Activated CD8-positive, alpha-beta memory T cell treated with anti-CD3 and anti-CD28 coated beads for 24 hours (primary cell): ENCODE measurements at places on chromosomes 1 and 21.

GRCh38 chr1:65512967-65513780 is 92.7 kb downstream of the LEPR start:
- no peak for DNase-seq

GRCh38 chr1:201676197-201676596 is 137.3 kb downstream of the NAV1 start:
- no peak for DNase-seq

- peak; percentile 61 for DNase-seq
Observed at GRCh38 chr1:167488786-167489185, 29.5 kb downstream of the CD247 start.

DNA sequence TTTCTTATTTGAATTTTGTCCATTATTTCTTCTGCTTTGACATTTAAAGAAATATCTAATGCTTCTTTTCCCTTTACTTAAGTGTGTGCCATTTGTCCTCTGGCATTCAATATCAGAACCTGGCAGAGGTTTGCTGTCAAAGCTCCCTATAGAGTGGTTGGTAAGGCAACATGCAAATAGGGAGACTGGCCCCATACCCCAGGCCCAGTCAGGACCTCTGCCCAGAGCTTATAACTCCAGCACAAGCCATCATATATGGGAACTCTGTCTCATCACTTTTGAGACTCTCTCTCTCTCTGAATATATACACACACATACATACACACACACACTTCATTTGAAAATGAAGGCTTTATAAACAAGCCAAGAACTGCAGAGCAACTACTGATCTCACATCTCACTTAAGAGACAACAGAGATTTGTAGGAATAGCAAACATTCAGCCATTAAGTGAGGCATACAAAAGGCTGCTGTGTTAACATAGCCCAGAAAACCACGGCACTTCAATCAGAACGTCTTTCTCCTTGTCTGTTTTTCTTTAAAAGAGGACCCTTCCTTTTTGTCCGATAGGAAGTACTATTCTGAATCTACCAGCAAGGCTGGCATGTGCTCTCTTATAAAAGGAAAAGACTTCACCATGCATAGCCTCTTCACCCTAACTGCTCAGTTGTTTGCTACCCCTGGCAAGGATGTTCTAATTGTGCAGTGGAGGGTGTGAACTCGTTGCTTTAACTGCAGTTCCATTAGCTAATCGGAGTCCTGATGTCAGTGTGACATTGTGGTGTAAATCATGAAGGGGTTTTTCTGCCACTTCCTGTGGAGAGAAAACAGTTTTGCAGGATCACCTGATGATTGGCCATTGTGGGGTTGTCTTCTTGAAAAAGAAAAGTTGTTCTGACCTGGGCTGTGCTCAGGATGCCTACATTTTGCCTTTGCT is 101.7 kb downstream of the NR5A2 start:
- no peak for DNase-seq

GRCh38 chr1:244852694-244853093 is 11.6 kb downstream of the HNRNPU start:
- no peak for DNase-seq

DNA sequence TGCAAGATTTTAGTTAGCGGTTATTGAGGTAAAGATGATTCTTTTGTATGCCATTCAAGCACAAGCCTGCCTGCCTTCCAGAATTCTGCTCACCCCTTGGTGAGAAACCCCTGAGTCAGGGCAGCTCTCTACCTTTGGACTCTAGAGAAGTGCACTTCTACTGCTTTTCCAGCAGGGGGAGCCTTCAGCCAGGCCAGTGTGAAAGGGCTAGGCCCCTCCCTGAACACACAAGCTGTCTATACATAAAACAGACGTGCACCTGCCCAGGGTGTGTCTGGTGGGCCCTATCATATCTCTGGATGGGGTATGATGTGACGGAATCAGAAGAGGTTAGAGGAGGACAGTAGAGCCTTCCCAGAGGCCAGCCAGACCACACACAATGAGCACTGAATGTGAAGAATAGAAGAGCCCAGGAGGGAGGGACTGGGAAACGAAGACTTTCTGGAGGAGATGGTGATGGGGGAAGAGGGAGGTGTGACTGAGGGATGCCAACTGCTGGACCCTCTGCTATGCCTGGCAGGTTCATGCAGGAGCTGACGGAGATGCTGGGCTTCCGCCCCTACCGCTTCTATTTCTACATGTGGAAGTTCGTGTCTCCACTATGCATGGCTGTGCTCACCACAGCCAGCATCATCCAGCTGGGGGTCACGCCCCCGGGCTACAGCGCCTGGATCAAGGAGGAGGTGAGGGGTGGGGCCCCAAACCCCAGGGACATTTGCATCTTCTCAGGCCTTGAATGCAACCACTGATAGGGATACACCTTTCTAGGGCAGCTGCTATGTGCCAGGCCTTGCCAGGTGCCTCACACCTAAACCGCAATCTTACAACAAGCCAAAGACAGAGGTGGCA is 13.0 kb upstream of the KCNC4 start:
- peak; percentile 77 for DNase-seq

- DNase-seq = no peak
Observed at GRCh38 chr1:96790599-96790998, 69.0 kb downstream of the PTBP2 start.

DNA sequence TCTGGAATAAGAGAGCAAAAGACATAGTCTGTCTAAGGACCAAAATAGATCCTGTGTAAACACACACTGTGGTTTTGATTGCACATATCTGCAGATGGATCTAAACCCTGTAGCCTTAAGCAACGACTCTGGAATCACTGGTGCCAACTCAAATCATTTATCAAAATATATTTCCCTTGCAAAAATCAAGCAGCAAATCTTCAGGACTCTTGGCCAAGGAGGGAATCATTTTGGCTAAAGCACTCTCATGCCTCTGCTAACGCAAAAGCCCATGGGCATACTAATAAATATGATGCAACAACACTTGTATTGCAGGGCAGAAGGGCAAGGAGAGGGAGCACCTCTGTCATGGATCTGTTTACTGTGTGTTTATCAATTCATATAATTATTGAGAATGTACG is 155.4 kb upstream of the DUSP10 start:
- DNase-seq = no peak

DNA sequence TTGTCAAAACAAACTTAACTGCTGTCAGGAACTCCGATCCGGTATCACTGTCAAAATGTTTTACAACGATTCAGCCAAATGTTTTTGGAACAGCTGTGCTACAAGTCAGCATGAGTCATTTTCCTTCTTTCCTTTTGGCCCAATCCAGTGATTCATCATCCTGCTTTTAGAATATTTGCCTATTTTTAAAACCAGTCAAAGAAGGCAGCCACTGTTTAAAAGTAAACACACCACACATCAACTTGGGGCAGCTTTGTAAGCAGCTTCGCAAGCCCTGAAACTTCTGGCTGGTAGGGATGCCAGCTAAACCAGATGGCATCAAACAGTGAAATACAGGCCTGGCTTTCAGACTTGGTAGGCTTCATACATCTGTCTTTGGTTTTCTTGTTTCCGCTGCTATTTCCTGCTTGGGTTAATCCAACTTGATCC is 14.9 kb downstream of the MAP3K7CL start:
- no peak for DNase-seq

GRCh38 chr1:237911911-237912310 is 21.2 kb upstream of the ZP4 start:
- DNase-seq = no peak

DNA sequence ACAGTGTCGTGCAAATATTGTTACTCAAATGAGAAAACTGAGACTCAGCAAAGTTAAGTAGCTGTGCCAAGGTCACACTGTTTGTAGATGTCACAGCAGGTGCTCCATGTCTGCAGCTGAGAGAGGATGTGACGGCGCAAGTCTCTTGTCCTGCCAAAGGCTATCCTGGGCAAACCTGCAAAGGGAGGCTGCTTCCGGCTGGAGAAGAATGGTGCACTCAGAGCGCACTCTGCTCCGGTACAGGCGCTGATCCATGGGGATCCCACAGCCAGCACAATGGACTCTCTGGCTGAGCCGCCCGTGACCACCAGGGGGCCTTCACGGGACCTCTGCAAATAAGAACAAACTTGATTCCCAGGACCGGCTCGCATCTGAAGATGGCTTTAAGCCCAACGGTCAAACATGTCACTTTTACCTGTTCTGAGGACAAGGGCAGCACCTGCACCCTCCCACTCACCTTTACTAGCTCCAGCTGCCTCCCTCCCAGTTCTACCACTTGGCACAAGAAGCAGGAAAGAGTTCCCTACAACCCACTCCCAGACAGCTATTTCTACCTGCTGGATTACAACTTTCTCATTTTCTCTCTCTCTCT is 21.9 kb downstream of the RD3 start:
- DNase-seq = peak; percentile 75

- DNase-seq = no peak
Observed at GRCh38 chr1:215704089-215704860, 137.2 kb downstream of the KCTD3 start.

DNA sequence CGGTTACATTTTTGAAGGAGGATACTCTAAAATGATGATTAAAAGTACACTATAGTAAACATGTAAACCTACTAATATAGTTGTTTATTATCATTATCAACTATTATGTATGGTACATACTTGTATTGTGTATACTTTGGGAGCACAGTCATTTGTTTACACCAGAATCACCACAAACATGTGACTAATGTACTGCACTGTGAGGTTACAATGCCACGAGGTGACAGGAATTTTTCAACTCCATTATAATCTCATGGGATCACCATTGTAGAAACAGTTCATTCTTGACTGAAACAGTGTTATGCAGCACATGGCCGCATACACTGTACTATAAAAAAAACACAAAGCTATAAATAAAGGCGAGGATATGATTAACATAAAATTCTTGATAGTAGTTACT is 44.3 kb downstream of the GPATCH2 start:
- DNase-seq = no peak

DNA sequence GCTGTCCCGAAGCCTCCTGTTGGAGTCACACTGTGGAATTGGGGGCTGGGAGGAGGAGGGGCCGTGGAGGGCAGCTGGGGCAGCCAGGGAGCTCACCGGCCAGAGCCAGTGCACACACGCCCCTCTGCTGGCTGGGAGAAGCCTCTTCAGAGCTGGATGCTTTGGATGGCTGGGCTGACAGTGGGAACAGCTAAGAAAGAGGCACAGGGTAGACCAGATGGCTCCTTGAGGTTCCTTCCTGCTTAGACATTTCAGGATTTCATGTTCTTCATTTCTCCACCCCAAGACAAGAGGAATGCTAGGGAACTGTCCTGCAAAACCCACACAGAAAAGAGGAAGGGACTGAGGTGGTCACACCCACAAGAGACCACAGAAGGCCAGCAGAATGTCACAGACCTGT is 254.8 kb upstream of the VAMP3 start:
- no peak for DNase-seq

GRCh38 chr1:1359308-1359663 is 931 bp upstream of the MXRA8 start:
- no peak for DNase-seq

DNA sequence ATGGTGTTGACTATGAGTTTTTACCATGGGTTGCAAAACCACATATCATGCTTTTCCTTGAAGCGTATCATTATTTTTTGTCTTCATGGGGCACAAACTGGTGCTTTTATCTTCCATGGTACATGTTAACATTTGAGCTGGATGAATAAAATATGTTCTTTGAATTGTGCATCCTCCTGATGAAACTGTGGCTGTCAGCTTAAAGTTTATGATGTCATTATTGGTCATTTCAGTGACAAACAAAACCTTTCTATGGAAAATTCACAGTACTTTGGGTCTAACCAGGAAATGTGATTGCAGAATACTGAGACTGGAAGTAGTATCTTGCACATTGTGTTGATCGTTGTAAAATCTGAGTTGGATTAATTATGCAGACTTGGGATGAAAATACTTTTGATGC is 291.7 kb upstream of the ZRANB2 start:
- no peak for DNase-seq

DNA sequence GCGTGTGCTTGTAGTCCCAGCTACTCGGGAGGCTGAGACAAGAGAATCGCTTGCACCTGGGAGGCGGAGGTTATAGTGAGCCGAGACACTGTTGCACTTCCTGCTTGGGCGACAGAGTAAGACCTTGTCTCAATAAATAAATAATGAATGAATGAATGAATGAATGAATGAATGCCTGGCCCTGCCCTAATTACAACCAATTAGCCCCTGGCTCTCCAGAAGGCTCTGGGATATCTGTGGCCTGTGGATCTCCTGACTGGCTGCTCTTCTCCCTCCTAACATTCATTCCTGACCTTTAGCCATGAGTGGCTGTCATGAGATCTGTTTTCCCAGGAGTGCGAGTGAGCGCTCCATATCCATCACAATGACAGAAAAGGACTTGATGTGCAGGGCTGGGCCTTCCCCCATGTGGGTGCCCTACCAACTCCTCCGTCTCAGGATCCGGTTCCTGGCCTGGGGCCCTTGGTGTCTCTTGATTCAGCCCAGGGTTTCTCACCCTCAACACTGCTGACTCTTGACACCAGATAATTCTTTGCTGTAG is 243.6 kb upstream of the TMEM51 start:
- no peak for DNase-seq

GRCh38 chr1:232995189-232995588 is 44.8 kb downstream of the NTPCR start:
- no peak for DNase-seq

DNA sequence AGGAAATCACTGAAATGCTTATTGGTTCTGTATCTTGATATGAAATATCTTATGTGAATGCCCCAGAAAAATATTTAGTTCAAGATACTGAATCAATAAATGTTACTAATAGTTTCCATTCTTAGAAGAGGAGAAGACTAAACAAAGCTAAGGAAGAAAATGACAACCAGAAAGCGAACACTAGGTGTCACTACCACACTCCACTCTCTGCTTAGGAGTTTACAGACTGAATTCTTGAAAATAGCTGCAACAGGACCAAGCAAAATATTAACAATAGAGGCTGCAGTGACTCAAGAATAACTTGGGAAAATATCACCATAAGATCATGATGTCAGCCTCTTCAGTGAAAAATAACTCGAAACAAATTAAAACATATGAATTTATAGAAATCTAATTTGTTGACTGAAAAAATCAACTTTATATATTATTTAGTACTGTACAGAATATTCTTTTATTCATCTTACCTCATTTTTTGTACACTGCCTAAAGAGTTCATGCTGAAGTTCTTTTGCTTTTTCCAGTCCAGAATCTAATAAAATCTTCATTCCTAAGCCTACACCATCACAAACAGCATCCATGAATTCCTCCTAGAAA is 61.6 kb downstream of the KIF14 start:
- DNase-seq = no peak

GRCh38 chr1:41767534-41768525 is 150.9 kb downstream of the HIVEP3 start:
- no peak for DNase-seq

DNA sequence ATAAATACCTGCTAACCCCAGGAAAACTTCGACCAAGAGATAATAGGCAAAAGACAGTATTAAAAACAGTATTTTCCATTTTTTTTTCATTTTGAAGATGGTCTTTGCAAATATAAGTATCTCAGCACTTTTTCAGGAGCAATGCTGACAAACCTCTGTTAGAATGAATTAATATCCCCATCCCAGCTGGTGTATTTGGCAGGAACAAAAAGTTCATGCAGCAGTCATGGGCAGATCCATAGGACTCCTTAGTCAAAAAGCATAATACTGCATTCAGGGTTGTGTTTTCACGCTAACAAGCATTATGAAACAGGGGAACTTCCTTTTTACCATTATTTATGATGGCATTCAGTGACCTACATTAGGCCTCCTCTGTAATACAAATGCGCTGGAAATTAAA is 344.0 kb downstream of the ST6GALNAC3 start:
- DNase-seq = no peak
